Activated T-helper 9 cell treated with anti-CD3 and anti-CD28 coated beads, Interleukin-2, amount 50 U/mL, for 16 hours (primary cell): ENCODE measurements at places on chromosomes 7 and 10.

- DNase-seq, result no peak
These were observed 14.3 kb upstream of the XPNPEP1 start for GRCh38 chr10:109937460-109938065.

DNA sequence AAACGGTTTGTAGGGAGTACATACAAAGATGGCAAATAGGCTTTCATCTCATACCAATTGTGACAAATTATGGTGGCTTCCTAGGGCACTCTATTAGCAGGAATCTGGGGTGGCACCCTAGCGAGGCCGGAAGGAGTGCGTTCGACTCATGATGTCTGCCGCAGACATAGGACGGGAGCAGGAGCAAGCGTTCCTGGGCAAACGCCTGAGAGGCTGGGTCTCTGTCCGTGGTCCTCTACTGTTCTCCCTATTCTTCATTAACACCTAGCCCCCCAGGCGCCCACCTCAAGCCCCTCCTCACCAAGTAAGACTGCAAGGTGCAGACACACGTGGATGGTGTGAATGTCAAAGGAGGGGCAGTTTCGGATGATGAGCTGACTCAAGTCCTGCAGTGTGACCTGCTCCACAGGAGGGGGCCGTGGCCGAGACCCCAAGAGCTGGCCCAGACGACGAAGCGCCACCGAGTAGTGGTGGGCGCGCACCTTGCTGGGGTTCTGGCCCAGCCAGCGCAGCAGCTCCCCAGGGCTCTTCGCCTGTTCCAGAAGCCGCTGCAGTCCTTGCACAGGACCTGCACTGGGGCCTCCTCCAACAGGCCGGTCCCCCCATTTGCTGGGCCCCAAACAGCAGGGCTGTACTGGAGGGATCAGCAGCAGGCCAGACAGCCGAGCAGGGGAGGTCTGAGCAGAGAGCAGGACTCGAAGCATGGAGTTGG is 1.3 kb downstream of the FASTK start:
- DNase-seq, result no peak

GRCh38 chr10:114855776-114856543 is 34.4 kb downstream of the FHIP2A start:
- DNase-seq, result no peak

DNA sequence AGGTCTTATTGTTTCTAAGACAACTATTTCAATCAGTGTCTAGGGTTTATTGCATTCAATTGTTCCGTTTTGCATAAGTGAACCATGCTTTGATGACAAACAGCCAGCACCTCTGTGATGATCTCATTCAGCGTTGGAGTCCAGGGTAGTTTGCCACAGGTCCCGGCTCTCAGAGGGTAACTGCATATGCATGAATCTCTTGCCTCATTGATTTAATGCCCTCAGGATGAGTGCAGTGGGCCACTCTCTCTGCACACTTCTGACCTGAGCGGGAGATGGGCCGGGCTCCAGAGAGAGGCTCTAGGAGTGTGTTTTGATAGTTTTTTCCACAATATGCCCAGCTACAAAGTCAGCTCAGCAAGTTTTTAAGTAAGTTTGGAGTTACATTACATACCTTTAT is 83.9 kb downstream of the HECW1 start:
- no peak for DNase-seq

DNA sequence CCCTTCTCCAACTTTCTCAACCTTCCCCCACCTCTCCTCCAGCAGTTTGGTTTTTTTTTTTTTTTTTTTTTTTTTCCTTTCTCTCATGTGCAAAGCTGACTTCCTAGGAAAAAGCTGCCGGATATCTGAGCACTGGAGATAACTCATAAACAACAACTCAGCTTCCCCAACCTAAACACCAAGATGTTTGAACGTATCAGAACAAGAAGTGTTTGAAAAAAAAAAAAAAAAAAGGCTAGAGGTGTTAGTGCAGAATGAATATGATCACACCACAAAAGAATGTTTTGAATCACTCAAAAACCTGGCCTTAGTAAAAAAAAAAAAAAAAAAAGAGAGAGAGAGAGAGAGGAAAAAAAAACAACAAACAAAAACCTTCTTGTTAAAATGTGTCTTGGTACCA is 11.2 kb downstream of the GATA3 start:
- DNase-seq, result no peak

GRCh38 chr7:84232646-84233045 is 38.1 kb upstream of the SEMA3A start:
- no peak for DNase-seq

GRCh38 chr7:123681561-123681960 is 25.9 kb downstream of the LMOD2 start:
- no peak for DNase-seq

- DNase-seq, result peak; percentile 3
These were observed 45.7 kb downstream of the ZNF138 start for GRCh38 chr7:64839910-64840309.

DNA sequence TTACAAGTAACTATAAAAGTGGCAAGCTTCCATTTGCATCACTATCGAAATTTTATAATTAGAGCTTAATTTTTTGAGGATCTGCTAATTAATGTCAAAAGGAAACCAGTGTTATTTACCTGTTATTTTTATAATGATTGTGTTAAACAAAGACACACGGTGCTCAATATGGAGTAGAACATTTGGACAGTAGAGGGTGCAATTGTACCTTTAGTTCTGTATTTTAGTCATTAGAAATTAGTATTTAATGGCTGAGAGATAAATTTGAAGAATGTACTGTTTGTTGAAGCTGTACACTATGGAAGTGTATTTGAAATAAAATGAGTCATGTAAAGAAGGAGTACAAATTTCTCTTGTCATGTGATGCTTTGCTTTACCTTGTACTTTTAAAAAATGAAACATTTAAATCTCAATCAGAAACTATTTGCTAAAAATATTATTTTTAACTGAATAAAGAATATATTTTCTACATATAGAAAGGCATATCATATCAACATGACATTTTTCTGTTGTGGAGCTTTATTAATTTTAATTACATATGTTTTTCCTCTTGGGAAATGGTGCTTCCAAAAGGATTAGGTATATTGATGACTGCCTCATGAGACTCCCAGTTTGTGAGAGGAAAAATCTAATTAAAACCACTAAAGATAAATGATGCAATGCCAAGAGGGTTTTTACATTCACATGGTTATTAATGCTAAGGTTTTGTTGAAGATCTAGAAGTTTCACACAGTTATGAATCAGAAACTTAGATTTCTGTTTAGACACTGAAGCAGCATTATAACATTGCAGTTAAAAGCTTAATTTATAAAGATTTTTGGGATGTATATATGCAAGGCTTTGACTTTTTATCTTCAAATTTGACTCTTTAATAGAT is 10.4 kb upstream of the PRKG1 start:
- DNase-seq, result no peak

DNA sequence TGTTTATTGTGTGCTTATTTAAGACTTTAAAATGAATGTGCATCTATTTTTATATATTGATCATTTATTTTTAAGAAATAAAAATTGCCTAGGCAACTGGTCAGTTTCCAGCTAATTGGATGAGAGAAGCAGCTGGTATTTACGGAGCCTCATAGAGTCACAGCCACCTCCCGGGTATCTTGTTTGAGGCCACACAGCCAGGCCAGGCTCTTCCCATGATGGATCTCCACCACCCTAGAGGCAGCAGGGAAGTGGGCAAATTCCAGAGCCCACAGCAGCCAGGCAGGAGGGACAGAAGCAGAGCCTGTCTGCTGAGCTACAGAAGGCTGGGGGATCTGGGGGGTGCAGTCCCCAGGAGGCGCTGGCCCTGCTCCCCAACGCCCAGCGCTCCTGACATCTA is 61.6 kb downstream of the CLEC2L start:
- DNase-seq, result no peak

GRCh38 chr10:62399211-62399610 is 25.0 kb downstream of the ZNF365 start:
- no peak for DNase-seq

GRCh38 chr7:133365917-133366316 is 113.0 kb downstream of the EXOC4 start:
- no peak for DNase-seq

- no peak for DNase-seq
These were observed 62.9 kb downstream of the MGAM2 start for GRCh38 chr7:142174441-142174840.

DNA sequence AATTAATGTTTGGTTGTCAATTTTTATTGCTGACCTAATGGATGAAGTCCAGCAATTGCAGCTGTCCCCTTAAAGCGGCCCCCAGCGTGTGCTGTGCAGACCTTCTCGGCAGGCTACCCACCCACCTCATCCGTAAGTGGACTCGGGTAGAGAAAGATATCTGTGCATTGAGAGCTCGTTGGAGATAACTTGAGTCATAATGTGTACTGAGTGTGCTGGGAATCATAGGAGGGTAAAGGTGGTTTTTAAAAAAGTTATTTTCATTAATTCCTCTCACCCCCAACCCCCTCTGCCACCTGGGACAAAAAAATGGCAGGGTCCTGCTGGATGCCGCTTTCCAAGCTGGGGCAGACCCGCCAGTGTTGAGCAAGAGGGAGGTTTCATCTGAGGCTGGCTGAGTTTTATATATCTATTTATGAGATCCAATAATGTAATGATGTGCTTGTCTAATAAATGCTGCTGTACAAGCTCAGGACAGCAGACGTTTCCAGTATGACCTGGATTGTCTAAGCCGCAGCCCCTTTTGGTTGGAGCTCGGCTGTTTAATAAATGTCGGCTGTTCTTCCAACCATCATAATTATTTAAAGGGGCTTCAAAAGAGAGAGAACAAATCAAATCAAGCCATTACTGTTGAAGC is 119.1 kb downstream of the NKX6-2 start:
- DNase-seq, result no peak
